H1 (cell line): ENCODE measurements at places on chromosomes 5 and 9.

DNA sequence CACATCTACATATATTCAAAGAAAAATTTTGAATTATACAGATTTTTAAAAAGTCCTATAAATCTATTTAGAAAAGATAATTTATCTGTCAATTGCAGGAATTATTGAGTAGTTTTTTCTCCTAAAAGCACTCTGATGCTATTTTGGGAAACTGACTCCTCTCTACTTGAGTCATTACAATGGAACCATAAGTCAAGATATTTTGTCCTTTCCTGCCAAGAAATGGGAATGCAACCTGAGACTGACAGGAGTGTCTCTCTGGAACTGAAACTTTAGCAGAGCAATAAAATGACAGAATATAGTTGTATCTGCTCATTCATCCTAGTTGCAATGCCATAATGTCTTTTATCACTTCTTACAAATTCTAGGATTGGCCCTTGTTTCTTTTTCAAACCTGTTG, 48.6 kb downstream of the CARTPT start:
- no peak for DNase-seq

DNA sequence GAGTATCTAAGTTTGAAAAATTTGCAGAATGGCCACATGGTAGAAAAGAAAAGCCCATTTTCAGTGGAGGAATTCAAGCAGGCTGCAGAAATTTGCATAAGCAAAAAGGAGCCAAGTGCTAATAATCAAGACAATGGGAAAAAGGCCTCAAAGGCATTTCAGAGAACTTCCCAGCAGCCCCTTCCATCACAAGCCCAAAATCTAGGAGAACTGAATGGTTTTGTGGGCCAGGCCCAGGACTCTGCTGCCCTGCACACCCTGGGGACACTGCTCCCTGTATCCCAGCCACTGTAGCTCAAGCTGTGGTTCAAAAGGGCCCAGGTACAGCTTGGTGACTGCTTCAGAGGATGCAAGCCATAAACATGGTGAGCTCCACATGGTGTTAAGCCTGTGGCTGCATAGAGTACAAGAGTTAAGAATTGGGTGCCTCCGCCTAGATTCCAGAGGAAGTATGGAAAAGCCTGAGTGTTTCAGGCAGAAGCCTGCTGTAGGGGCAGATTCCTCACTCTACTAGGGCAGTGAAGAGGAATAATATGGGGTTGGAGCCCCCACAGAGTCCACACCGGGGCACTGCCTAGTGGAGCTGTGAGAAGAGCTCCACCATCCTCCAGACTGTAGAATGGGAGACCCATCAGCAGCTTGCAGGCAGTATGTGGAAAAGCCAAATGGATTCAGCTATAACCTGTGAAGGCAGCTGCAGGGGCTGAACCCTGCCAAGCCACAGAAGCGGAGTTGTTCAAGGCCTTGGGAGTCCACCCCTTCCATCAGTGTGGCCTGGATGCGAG, 720.7 kb upstream of the CTNND2 start:
- DNase-seq = peak; percentile 34

DNA sequence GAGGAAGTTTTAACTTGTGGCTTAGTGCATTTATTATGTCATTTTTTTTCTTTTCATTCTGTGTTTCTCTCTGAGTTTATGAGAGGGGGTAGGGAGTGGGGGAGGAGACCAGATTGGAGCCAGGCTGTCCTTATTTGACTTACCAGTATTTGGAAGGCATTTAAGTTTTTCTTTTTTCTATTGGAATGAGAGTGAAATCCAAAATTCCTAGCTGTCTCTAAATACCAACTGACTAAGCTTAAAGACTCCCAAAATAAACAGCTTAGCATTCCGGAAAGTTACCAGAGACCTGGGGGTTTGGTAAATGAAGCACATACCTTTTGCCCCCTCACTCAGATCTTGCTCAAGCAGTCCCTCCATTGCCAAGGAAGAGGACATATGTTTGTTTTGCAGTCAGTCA, 581.9 kb upstream of the BRINP1 start:
- no peak for DNase-seq

DNA sequence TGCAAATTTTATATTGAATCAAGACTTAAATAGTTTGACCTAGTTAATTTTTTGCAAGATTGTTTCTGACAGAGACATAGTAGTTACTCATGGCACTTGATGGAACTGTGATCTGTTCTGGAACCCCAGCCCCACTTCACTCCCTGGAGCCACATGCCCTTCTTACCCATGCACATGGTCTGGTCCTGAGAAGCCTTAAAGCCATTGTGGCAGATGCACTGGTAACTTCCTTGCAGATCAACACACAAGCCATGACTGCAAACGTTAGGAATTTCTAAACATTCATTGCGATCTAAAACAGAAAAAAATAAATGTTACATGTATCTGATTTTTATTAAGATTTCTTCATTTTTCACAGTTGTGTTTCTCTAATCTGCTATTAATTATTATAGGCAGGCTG, 221.2 kb downstream of the SLC12A2 start:
- DNase-seq = no peak

DNA sequence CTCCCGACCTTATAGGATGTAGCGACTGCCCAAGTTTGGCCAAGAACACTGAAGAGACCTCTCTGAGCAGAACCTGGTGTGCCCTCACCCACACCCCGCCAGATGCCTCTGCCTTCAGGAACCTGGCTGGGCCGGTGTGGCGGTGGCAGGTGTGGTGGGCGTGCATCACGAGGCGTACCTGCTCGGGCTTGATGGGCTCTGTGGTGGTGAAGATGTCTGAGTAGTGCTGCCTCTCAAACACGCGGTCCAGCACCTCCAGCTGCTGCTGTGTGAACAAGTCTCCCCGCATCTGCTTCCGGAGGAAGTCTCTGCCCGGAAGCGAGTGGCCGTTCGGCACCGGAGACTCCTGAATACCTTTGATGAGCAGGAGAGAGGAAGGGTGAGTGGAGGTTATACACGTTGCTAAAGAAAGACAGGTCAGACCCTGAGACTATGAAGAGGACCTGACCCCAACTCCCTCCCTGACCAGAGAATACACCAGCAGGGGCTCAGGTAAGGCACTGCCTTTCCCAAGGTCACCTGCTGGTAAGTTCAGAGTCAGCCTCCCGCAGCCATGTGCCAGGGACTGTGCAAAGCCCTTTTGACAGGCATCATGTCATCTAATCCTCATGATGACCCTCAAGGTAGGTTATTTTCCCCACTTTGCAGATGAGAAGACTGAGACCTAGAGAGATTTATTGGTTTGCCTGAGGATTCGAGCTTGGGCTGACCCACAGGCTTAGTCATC, 67.5 kb downstream of the PAX5 start:
- peak; percentile 35 for DNase-seq

GRCh38 chr9:112069318-112070169, 105.6 kb downstream of the SUSD1 start:
- no peak for DNase-seq

- no peak for DNase-seq
Observed at GRCh38 chr5:79853028-79853427, 138.0 kb downstream of the MTX3 start.

- DNase-seq = no peak
Observed at GRCh38 chr5:154309805-154310204, 119.3 kb downstream of the GALNT10 start.

DNA sequence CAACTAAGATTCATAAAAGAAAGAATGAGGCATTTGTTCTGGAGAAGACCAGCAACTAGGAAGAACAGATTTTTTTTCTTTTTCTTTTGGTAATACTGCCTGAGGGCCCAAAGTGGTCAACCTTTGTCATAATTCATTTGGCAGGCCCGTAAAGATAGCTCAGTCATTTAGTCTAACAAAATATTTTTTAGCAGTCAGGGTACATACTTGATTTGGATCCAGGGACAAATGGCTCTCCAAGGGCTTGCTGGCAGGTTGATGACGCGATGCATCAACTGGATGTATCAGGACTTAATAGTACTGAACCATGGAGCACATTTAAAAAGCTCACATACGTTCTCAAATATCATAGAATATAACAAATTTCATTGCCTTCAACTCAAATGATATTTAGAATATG, 203.4 kb upstream of the ZNF608 start:
- no peak for DNase-seq

GRCh38 chr5:76718381-76718832, 2.5 kb downstream of the F2R start:
- DNase-seq = no peak

GRCh38 chr9:128625391-128626146, 31.1 kb downstream of the DYNC2I2 start:
- DNase-seq = no peak

- no peak for DNase-seq
Observed at GRCh38 chr5:127343866-127344265, 53.3 kb downstream of the MEGF10 start.

GRCh38 chr9:130259044-130259443, 6.5 kb upstream of the HMCN2 start:
- DNase-seq = no peak

DNA sequence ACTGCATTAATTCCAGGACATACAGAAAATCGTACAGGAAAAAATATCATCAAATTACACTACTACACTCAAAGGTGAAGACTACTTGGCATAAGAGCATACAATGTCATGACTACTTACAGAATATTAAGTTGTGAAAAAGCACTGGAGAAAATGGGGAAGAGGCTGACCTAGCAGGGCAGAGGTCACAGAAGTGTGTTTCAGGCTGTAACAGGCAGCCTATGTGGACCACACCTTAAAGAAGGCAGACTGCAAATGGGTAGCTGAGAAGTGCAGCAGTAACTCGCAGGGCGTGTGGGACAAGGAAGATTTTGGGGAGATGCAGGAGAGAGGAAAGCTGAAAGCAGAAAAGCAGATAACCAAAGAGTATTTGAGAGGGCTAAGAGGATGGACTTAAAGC, 167.0 kb upstream of the PIK3R1 start:
- no peak for DNase-seq
